Right ventricle myocardium inferior (tissue), 1 donor: ENCODE measurements at places on chromosomes 3 and 15. TPM values are rescaled to one million over a fixed set of nuclear protein-coding genes. Genes with fewer than 3 reads are reported as not detected.

GRCh38 chr3:112646623-112647022 is 5.7 kb upstream of the CCDC80 start:
- DNase-seq: no peak

- DNase-seq: no peak
Observed at GRCh38 chr3:130084436-130084980, 2.9 kb downstream of the ALG1L2 start.

DNA sequence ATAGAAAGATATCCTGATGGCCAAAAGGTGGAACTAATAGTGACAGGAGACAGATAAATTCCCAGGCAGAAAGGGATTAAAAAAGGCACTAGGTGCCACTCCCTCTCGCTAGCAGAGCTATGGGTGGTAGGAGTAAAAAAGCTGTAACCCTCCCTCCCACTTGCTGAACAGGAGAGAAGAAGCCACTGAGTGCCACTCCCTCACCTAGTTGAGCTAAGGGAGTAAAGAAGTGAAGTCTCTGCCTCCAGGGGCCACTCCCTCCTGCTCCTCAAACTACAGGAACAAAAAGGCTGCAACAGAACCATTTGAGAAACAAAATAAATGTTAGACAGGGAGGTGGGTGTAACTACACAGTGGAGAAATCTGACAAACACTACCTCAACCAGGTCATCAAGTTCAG is 276.2 kb upstream of the EPHA6 start:
- no peak for DNase-seq

DNA sequence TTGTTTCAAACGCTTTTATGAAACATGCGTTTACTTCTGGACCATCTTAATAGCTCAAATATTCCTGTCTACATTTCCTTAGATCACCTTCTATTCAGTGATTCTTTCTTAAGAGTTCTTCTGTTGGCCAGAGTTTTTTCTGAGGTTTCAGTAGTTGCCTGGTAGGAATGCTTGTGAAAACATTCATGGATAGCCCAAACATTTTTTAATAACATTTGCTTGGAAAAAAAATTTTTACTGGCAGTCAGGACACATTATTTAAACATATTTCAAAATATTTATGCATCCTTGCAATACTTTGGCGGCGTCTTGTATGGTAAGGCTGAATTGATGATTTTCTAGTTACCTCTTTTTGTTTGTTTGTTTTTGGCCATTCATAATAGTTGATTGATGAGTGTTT is 47.4 kb upstream of the ZBTB20 start:
- DNase-seq: no peak

Gene GOLGA6A
- not detected for total RNA-seq

DNA sequence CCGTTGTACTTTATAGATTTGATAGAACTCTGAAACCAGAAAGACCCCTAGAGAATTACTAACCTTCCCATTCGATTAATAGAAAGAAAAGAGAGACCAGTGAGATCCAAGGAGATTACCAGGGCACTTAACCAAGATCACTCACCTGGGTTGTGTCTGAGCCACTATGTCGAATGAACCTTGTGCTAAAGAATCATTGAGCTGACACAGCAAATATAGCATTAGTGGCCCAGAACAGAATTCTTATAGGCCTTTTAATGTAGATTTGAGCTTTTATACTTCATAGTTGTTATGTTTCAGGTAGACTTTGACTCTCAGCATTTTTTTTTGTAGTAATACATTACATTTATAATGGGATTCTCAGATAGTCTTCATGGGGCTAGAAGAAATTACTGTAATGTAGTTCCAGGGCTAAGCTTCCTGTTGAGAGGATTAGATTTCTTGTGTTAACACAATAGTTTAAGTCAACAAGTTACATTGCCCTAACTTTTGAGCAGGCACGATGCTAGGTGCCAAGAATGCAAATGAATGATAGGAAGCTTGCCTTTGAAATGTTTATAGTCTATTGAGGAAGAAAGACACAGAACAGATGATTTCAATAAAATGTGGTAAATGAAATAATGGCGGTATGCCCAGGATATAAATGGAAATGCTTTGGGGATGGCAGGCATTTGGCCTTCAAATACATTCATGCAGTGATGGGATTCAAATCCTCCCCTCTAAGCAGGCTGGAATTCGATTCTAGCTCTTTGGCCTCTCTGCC is 24.4 kb upstream of the ABHD10 start:
- no peak for DNase-seq

DNA sequence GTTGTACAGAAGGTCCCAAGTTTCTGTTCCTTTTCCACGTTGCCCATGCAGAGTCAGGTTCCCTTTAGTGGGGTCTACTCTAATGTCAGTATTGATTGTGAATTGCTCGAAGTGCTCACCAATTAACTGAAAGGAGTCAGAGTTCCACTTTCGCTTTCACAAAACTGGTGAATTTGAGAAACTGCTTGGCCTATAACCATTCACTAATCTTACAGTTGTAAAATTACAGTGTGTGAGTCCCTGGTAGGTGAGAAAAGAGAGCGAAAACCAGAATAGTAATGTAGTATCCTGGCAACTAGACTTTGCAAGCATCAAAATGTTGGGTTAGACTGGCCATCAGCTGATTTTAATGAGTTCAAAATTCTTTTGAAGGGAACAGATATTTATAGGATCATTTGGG is 237.5 kb upstream of the CHRM5 start:
- DNase-seq: no peak

- DNase-seq: no peak
Observed at GRCh38 chr3:43618142-43618541, 3.7 kb downstream of the ANO10 start.

DNA sequence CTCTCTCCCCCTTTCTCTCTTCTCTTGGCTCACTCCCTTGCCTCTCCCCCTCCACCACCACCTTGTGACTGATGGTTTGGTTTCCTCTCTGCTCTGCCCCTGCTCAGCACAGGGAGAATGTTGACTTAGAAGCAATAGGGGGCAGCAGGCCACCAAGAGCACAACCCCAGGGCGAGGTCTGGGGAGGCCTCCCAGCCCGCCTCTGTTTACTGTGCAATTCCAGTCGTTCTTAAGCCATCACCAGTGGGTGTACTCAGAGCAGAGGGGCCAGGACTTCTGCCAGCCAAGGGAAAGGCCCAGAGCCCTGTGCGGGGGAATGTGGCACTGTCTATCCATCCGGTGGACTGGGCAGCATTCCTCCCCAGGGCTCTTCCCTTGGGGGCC is 5.7 kb upstream of the APEH start:
- DNase-seq: no peak

DNA sequence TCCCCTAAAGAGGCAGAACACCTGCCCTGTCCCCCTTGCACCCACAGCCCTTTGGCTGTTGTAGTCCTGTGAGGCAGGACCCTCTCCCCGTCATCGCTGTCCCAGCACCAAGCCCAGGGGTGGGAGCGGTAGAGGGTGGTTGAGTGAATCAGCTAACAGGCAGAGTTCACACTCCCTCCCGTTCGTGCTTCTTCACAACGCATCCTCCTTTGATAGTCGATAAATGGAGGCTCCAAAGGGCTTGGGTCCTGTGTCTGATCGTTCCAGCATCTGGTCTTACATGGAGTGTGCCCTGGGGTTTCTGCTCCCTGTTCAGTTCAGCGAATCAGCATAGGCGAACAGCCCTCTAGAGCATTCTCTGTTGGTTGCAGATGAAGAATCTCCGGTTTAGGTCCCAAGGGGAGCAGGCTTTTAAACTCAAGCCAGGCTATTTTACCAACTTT is 820 bp upstream of the HMCES start:
- no peak for DNase-seq

- DNase-seq: no peak
Observed at GRCh38 chr15:42385980-42386700, 26.8 kb downstream of the CAPN3 start.

- DNase-seq: no peak
Observed at GRCh38 chr15:35626571-35627318, 80.8 kb upstream of the DPH6 start.

DNA sequence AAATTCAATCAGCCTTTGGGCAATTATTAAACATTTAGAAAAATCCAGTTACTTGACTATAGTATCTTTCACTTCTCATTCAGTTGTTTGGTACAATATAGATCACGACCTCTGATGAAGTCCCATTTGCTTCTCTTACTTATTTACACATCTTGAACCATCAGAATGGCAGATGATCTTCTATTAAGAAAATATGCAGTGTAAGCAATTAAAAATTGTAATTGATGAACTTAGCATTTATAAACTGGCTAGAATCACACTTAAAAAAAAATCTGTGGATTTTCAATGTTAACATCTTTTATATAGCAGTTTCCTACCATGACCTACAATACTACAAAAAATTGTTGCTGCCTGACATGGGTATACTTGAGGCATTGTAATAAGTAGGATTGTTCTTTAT is 395.5 kb upstream of the CNTN4 start:
- DNase-seq: no peak

Gene FAIM
- total RNA-seq: 3.7 TPM

Gene SEMA3F
- 12.3 TPM for total RNA-seq

DNA sequence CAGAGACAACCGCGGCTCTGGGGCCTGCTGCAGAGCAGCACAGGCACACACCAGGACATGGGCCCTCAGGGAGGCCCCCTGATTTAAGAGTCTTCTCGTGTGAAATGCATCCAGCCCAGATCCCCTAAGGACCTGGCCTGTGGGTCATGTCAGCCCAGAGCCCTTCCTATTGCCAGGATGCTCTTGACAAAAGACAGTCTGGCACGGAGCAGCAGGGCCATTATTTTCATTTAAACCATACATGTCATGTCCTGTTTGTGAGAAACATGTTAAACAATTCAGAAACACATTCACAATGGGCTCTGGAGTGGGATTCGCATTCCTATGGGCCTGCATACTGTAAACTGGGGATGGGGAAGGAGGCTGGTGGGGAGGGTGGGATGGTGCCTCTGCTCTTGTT is 367.4 kb upstream of the WNT5A start:
- no peak for DNase-seq

Gene GRK7
- not detected for total RNA-seq

Gene AAGAB
- total RNA-seq: 20.9 TPM
